ENCODE measurements at places on chromosomes 16 and 17.

DNA sequence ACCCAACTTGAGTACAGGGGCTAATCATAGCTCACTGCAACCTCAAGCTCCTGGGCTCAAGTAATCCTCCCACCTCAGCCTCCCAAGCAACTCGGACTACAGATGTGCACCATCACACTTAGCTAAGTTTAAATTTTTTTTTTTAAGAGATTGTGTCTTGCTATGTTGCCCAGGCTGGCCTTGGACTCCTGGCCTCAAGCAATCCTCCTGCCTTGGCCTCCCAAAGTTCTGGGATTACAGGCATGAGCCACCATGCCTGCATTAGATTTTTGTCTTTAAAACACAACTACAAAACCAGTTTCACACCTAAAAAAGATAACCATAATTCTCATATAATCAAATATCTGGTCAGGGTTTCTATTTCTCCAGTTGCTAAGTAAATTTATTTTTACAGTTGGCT, 147.1 kb downstream of the CHD9 start:
- DNase-seq = no peak

- DNase-seq = no peak
Observed at GRCh38 chr17:15309793-15310192, 31.6 kb downstream of the TEKT3 start.

DNA sequence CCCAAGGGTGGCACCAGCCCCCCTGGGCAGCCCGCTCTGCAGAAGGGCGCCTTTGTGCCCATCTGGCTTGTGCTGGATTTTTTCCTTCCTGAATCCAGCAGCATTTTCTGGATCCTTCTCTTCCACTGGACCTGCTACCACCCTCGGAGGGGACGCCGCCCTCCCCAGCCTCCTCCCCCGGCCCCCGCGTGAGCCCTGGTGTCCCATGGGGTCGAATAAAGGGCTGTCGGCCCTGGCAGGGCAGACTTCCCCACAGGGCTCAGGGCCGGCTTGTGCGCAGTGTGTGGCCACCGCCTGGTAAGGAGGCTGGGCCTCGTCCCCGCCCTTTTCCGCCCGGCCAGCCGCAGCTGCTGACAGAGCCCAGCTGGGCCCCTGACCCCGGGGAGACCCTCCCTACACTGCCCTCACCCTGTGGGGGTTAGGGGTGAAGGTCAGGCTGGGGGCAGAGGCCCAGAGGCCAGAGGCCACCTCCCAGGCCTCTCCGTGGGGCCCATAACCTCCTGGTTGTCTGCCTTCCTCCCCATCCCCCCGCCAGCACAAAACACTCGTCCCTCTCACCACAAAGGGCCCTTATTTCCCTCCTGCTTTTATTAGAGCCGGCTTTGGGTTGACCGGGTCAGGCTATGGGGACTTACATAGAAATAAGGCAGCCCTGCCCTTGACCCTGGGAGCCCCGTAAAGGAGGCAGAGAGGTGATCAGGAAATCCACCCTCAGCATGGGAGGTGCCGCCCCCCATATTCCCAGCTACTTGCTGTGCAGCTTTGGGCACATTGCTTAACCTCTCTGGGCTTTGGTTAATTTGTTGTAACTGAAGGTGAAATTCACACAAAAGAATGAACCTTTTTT, 179.3 kb upstream of the CIBAR2 start:
- no peak for DNase-seq

- DNase-seq = peak; percentile 82
Observed at GRCh38 chr17:65886315-65887245, 305.4 kb downstream of the CEP112 start.

DNA sequence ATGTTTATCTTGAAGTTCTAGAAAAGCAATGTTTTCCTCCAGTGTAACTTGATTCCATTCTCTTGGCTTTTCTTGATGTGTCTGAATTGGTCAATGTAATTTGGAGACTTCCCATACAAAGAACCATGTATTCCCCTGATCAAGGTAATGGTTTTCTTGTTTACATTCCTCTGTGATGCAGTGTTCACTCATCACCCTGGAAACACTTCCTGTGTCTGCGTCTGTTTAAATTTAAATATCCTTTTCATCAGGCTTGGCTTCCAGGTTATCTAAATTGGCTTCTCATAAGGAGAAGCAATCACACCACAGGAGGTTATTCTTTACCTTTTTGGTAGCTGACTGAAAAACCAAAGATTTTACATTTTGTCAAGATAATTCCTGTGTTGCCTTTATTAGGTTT, 237.3 kb upstream of the WSCD1 start:
- peak; percentile 65 for DNase-seq

- DNase-seq = peak; percentile 78
Observed at GRCh38 chr17:73194514-73195222, 1.8 kb downstream of the COG1 start.

GRCh38 chr16:25126820-25127232, 15.3 kb downstream of the LCMT1 start:
- DNase-seq = peak; percentile 81

DNA sequence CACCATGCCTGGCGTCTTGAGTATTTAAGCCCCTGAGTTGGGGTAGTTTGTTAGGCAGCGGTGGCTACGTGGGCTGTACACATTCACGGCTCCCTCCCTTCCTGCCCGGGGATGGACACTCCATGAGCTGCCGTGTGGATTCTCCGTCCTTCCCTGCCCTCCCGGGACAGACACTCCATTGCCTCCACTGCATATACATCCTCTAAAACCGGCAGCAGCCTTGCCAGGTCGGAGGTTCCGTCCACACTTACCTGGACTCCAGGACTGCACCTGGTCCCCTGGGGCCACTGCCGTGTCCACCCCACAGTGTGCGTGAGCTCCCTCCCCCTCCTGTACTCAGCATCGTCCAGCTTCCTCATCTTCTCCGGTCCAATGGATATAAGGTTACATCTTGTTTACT, 3.5 kb upstream of the SPATA2L start:
- DNase-seq = no peak

DNA sequence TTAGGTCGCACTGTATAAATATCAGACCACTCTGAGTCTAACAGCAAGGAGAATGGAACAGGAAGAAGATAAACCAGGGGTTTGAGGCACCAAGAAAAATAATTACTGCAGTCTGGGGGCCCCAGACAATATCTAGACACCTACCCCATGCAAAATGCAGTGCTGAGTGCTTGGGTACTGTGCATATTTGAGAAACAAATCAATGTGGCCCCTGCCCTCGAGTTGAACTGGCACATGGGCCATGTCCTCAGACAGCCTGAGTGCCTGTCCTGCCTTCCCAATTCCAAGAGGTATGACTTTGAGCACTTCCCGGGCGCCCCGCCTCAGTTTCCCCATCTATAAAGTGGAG, 6.2 kb upstream of the CIITA start:
- no peak for DNase-seq

GRCh38 chr17:75548813-75549212, 23.3 kb downstream of the LLGL2 start:
- DNase-seq = no peak

DNA sequence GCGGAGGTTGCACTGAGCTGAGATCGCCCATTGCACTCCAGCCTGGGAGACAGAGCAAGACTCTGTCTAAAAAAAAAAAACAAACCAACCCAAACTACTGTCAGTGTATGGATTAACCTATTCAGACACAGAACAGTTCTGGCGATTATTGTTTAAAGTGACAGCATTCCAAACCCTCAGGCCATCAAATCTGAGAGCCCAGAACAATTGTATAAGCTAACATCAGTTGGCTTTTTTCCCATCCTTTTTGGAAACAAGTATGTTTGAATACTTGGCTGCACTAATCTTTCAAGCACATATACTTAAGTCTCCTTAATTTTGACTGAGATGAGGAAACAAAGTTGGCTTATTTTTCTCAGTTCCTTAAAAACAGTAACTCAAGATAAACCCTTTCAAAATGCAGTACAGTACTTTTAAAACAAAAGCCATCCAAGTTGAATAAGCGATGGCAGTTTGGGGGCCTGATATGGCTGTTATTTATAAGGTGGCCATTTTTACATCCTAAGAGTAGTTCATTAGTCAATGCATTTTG, 1.4 kb downstream of the ZSWIM7 start:
- no peak for DNase-seq

- no peak for DNase-seq
Observed at GRCh38 chr17:205817-206216, 24.4 kb upstream of the DOC2B start.

DNA sequence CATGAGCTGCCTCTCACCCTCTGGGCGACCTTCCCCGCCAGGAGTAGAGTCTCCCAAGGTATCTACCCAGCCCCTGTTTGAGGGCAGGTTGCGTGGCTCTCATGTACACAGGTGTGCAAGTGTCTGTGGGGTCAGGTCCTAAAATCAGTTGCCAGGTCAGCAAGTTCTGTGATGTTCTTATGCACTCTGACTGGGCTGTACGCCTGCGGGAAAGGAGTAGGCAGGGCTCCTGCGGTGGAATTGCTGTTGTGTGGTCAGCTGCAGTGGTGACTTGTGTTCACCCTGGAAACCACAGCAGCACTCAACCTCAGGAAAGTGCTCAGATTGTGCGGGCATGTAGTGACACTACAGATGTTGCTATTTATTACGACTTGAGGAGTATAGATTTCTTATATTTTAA, 19.4 kb downstream of the NARF start:
- no peak for DNase-seq

DNA sequence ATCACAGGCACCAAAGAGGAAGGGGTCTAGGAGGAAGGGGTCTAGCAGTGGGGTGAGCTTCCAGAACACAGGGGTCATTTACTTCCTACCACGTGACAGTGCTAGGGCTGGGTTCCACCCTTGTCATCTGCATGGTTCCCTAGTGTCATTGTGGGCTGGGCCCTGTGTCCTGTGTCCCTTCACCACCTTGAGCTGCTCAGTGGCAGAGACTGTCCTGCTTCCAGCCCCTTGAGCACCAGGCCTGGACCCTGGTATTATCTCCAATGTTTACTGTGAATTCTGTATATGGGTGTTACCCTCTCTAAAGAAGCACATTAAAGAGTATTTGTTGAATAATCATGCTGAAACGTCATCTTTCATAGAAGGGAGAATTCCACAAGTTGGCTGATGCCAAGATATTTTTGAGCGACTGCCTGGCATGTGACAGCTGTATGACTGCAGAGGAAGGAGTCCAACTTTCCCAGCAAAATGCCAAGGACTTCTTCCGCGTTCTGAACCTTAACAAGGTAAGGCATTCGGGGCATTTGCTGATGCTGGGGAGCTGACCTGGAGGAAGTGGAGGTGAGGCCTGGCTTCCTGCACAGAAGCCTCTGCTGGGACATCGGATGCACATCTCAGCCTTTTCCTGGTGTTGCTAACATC, 5.5 kb downstream of the NARF start:
- DNase-seq = no peak

DNA sequence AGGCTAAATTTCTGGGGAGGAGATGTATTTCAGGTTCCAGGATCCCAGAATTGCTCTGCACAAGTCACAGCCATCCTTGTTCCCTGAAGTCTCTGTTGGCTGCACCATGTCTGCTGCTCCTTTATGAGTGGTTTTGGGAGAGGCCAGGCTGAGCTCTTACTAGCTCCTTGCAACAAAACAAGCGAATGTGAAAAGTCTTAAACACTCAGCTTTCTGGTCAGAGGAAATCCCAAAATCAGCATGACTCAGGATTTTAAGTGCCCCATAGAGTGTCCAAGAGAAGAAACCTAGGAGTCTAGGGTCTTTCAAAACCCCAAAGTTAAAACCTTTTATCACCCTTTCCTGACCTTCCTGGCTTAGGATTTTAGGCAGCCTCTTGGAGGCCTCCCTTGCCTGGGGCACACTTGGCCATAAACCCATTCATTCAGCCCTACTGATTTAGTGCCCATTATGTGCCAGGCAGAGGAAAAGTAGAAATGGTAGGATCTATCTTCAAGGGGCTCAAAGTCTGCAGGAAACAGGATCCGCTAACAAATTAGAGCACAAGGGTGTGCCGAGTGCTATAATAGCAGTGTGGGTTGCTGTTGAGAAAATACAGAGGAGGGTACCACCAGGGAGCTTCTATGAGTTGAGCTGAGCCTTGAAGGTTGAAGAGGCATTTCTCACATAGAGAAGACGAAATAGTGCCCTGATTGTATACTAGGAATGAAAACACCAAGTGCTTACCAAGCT, 36.9 kb downstream of the SOST start:
- peak; percentile 67 for DNase-seq

GRCh38 chr16:25006504-25007056, 8.6 kb downstream of the ARHGAP17 start:
- DNase-seq = peak; percentile 92

GRCh38 chr17:42178817-42179216, 2.1 kb downstream of the KCNH4 start:
- DNase-seq = no peak

DNA sequence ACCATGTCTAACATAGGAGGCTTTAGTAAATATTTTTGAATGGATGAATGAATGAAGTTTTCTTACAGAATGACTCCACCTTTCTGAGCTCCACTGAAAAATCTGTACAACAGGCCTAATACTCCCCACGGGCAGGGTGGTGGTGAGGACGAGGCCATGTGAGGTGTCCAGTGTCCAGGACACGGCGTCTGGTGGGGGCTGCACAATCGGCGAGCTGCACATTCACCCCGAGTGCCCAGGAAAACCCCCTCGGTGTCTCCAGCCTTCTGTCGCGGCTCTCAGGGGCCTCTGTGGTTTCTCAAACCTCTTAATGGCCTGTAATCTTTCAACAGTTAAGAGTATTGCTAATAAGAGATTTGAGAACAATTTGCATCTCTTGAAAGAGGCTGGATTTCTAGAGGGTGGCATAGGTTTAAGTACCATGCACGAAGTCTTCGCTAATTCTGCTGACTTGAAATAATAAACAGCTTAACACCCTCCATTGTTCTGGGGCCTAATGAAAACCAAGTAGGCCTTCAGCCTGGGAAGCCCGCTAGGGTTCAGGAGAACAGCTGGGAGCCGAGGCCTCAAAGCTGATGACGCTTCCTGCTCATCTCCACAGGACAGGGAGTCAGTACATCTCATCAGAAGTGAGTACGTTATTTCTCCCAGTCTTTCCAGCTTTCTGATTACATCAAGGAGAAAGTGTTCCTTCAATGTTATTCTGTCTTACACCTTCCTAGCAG, 304.6 kb upstream of the FOXF1 start:
- DNase-seq = no peak

GRCh38 chr16:84055366-84055765, 12.8 kb upstream of the SLC38A8 start:
- DNase-seq = no peak

GRCh38 chr16:31223044-31223443, 6.1 kb upstream of the PYDC1 start:
- no peak for DNase-seq

- no peak for DNase-seq
Observed at GRCh38 chr17:81306898-81307510, 11.9 kb upstream of the SLC38A10 start.

- no peak for DNase-seq
Observed at GRCh38 chr17:74010903-74011302, 192.6 kb upstream of the RPL38 start.
